ENCODE measurements at places on chromosomes 2 and 18.

DNA sequence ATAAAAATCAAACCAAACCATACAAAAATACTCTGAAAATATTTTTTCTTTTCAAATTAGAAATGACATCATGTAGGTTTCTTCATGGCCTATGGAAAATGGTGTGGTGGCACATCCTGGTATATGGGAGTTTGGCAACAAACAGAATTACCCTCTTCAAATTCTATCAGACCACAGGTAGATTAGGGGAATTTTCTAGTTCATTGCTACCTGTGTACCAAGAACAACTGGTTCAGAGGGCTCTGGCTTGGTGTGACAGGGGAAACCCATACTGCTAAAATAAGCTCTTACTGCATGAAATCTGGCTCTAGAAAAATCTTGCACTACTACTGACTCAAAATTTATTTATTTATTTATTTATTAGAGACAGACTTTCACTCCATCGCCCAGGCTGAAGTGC, 63.4 kb upstream of the PELI1 start:
- DNase-seq = no peak

- peak; percentile 99 for DNase-seq
These were observed 183.5 kb downstream of the ANTXR1 start for GRCh38 chr2:69196327-69197117.

DNA sequence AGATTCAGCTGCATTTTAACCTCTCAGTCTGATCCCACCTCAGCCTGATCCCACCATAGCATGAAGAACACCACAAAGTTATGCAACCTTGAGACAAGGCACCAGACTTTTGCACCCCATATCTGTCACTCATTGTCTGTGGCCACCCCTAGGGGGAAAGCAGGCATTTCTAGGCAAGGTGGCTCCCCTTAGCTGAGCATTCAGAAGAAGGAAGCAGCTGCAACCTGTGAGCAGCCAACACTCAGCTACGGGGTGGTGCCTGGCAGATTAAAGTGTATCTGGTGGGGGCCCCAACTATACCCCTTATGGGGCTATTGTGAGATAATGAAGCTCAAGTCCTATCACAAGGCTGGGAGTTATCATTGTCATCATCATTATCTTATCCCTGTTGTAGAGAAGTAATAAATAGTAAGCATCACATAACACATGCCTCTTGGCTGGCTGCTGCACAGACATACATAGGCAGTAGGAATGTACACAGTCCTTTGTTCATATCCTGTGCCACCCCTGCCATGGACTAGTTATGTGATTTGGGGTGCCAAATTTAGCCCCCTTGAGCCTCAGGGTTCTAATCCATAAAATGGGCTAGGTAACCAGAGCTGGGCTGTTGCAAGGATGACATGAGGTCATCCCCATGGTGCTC, 20.6 kb upstream of the TMEM163 start:
- DNase-seq = no peak

GRCh38 chr2:149033716-149034115, 4.8 kb upstream of the LYPD6B start:
- no peak for DNase-seq

DNA sequence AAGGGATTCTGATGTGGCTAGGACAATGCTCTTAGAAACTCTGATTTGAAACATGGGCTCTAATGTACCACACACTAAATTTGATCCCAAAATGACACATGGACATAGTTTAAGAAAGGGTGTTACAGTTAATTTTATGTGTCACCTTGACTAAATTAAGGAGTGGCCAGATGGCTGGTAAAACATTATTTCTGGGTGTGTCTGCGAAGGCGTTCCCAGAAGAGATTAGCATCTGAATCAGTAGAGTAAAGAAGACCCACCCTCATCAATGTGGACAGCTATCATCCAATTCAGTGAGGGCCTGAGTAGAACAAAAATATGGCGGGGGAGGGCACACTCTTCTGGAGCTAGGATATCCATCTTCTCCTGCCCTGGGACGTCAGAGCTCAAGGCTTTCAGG, 283.1 kb upstream of the CHAC2 start:
- DNase-seq = no peak

- no peak for DNase-seq
These were observed 156.3 kb upstream of the NT5C1B start for GRCh38 chr2:18745431-18746272.

GRCh38 chr2:105804266-105804665, 59.6 kb downstream of the NCK2 start:
- DNase-seq = peak; percentile 35

DNA sequence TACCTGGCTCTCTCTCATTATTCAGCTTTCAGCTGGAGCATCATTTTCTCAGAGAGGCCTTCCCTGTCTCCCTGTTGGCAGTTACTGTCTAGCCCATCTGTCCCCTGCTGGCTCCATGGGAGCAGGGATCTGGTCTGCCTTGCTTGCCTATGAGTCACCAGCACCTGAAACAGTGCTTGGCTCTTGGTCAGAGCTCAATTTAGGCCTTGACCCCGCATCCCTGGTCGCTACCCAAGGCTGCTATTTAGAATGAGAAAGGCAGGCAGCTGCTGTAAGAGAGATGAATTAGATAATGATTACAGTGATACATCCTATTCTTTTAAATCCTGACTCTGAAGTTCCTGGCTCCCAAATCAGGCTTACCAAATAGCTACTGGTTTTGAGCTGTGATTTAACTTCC, 32.9 kb downstream of the KCNE4 start:
- no peak for DNase-seq

DNA sequence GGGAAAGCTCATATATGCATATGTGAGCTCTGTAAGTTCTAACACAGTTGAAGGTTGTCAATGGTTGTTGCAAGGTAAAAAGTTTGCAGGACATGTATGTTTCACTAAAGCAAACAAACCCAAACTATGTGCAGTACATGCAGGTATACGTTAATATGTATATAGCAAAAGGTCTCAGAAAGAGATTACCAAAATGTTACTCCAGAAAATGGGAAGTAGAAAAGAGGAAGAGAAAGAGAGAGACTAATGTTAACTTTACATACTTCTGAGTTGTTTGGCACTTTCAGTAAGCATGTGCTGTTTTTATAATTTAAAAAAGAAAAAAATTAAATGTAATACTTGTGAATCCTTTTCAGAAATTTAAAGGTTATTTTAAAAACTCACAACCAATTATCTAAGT, 32.8 kb upstream of the PEX13 start:
- no peak for DNase-seq

DNA sequence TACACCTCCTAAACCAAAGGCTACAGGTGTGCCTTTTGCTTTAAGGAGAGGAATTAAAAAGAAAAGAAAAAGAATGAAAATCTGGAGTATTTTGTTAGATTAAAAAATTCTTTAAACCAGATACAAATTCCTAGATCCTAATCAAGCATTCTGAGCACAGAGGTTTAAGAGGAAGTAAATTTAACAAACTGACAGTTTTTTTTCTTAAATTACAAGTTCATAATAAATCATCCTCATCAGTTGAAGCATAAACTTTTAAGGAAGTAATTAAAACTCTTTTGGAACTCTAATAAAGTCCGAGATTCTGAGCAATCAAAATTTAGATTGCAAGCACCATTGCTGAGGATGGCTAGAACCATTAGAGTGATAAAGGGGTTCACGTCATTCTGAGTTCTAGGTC, 75.1 kb downstream of the POLE4 start:
- no peak for DNase-seq

- DNase-seq = peak; percentile 8
These were observed 47.1 kb downstream of the GPR39 start for GRCh38 chr2:132463719-132464118.

DNA sequence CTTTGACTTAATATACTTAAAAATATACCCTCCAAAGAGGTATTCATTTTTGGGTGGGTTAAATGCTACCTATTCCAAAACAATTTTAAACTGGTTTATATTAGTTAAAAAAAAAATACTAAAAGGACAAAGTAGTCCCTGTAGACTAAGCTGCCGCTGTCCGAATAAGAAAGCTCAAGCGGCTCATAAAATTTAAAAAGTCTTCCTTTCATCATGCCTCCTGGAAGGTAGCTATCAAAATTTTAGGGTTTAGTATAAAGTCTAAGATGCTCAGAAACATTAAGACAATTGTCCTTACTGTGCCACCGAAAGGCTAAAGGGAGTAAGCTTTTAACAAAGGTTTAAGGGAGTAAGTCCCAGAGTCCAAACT, 440 bp upstream of the UGGT1 start:
- DNase-seq = no peak

- no peak for DNase-seq
These were observed 19.4 kb upstream of the TMEM178A start for GRCh38 chr2:39646267-39646666.

DNA sequence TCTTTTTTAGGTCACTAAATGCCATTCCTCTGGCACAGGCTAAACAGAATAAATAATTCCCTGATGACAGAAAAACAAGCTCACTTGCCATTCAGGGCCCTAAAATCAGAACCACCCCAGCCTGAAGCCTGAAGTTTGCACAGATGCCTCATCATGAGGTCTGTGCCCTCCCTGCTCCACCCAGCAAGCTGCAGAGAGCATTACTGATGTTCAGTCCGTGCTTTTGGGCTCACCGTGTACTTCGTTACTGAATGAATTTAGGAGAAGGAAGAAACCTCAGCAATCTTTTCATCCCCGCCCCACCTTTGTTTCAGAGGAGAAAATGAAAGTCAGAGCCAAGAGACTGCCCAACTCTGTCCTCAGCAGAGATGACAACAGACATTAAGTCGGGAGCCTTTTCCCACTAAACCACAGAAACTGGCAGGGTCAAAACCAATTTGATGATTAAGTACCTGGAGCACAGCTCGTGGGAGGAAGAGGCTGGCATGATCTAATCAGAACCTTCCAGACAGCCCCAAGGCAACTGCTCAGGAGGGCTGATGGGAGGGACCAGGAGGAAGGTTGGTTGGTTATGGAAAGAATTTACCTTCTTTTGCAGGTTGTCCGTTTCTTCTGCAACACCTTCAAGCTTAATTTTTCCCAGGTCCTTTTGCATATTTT, 122.7 kb downstream of the LAMA1 start:
- peak; percentile 39 for DNase-seq

- no peak for DNase-seq
These were observed 21.0 kb upstream of the SELENOI start for GRCh38 chr2:26324903-26325302.

- no peak for DNase-seq
These were observed 62.6 kb upstream of the TGFA start for GRCh38 chr2:70616168-70616694.

DNA sequence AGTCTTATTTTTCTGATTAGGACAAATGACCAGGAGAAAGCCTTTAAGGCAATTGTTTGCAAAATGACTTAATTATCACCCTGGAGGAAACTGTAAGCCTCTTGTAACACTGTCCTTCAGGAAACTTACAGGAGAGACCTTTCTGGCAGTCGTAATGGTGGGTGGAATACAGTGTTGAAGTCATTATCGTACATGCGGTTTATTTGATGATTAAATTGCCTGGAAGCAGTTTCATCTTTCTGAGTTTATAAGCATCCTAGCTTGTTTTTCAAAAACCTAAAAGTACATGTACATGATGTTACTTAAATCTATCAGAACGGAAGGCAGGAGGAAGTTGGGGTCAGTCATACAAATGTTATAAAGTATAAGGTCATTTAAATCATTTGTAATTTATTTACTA, 86.2 kb upstream of the RAB27B start:
- DNase-seq = peak; percentile 1

DNA sequence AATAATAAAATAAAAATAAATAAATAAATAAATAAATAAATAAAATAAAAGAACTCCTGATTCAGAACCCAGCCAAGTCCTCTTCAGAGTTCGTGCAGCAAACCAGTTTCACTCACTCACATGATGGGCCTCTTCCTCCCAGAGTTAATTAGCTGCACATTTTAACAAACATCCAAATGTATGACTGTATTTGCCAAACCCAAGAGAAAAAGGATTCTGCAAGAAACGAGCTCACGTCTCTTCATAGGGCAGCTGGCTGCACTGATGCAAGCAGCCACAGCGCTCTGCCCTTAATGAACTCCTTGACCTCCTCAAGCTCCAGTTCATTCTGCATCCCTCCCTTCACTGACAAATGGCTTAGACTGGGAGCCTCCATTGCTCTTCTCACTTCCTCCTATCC, 55.1 kb downstream of the MREG start:
- peak; percentile 92 for DNase-seq

GRCh38 chr2:130825231-130825965, 11.3 kb upstream of the ARHGEF4 start:
- no peak for DNase-seq

GRCh38 chr2:227439214-227439613, 32.7 kb upstream of the AGFG1 start:
- DNase-seq = no peak

DNA sequence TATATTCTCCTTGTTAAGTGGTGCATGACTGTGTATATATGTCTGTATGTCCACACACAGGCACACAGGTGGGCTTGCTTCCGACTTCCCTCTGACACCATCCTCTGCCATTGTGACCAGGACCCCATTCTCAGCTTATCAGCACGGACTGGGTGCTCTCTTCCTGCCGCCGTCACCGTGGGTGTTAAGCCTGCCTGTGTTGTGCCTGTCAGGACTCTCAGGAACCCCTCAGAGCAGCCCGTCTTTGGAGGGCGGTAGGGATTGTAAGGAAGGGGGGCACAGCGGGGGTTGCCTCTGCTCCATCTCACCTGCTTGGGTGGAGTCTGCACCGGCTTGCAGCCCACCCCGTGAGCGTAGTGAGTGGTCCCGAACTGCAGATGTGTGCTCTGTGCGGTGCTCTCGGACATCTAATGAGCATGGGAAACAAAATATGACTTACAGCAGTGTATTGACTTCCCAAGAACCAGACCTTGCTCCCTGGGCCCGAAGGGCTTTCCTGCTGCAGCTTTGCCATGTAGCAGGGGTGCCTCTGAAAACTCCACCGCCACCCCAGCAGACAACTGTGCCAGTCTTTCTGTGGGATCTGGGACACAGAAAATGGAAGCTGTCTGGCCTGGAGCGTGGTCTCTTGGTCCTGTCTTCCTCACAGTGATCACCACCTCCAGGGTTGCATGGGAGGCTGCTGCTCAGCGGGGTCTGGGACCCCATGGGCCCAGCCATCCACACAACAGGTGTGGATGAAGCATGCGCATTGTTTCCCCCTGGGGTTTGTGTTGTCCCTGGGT, 58.9 kb downstream of the SH3RF3 start:
- DNase-seq = no peak

GRCh38 chr2:217430916-217431576, 571.2 kb upstream of the TNP1 start:
- DNase-seq = peak; percentile 80

DNA sequence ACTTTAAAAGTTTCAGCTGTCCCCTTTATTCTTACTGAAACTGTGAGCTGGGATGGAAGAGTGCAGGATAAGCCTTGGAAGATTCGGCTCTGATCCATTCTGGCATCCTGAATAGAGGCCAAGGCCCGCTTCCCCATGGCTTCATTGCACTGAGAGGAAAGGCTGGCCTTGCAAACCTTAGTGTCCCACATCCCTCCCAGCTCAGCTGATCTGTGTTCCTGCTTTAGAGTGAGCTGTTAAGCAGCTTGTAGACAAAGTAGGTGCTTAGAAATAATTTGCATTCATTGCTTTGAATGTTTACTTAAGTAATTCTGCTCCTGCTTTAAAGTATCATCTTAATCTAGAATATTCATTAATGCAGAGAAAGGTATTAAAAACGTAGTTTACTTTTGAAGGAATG, 169.6 kb upstream of the BOD1L2 start:
- DNase-seq = no peak

GRCh38 chr18:21163647-21164547, 52.3 kb upstream of the ROCK1 start:
- DNase-seq = peak; percentile 93

- DNase-seq = no peak
These were observed 1091.5 kb upstream of the GYPC start for GRCh38 chr2:125564471-125564870.

GRCh38 chr2:41723526-41723925, 324.3 kb upstream of the PKDCC start:
- no peak for DNase-seq

- no peak for DNase-seq
These were observed 277.2 kb downstream of the AGPS start for GRCh38 chr2:177669625-177670330.

Data from AG10803 (cell line).